Esophagus squamous epithelium (tissue), 5 donors: ENCODE measurements at places on chromosomes 16 and 17. TPM values are rescaled to one million over a fixed set of nuclear protein-coding genes. Genes with fewer than 3 reads are reported as not detected.

DNA sequence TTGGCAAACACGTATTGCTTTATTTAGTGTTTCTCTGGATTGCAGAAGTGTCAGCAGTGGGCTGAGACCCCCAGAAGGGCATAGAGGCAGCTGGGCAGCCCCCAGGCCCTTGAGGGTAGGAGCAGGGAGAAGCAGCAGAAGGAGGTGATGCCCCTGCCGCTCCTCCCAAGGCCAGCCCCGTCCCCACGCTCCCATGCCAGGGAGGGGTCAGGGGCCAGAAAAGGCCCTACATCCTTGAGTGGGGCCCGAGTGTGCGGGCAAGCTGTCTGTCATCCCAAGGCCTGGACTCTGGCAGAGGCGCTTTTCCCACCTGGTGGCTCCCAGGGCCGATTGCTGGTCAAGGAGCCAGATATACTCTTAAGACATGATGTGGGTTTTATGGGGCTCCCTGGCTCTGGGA is 8.2 kb upstream of the CRK start:
- DNase-seq: no peak

- no peak for DNase-seq
Observed at GRCh38 chr17:50642071-50642721, 7.5 kb downstream of the ABCC3 start.

- no peak for DNase-seq
Observed at GRCh38 chr17:39979893-39980350, 685 bp upstream of the PSMD3 start.

GRCh38 chr16:85583491-85584181 is 29.5 kb upstream of the GSE1 start:
- DNase-seq: no peak

- no peak for DNase-seq
Observed at GRCh38 chr16:88853325-88853941, 3.3 kb downstream of the GALNS start.

Gene LHX1
- total RNA-seq: not detected

Gene ITGA2B
- total RNA-seq: 0.26 TPM

Gene MYH13
- 0.18 TPM for total RNA-seq

Gene FOXN1
- 10.5 TPM for total RNA-seq

Gene CHST5
- total RNA-seq: 0.19 TPM
